Stimulated activated CD4-positive, alpha-beta T cell treated with anti-CD3 and anti-CD28 coated beads, Interleukin-2, amount 100 ng/mL, for 48 hours (primary cell): ENCODE measurements at places on chromosomes 3 and 15.

DNA sequence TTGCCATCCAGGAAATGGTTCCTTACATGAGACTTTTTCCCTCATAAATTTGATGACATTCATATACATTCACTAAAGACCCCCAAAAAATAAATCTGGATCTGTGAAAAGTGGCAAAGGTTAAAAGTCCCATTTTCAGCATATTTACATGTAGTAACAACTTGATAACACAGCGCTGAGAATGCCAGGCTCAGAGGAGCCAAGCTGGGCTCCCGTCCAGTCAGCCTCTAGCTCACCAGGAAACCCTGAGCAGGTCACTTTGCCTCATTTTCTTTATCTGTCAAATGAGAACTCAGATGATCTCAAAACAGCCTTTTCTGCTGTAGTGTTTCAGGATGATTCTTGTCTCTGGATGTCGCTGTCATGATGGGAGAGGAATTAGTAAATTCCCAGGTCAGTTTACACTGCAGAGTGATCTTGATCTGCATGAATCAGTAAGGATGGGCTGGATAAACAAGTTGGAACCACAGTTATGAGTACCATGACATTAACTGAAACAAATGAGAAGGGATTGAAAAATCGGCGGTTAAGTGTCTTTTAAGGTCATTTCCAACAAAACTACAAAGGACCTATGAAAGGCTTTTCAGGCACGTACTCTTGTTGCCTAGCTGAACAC, 82.8 kb downstream of the PPARG start:
- no peak for DNase-seq

DNA sequence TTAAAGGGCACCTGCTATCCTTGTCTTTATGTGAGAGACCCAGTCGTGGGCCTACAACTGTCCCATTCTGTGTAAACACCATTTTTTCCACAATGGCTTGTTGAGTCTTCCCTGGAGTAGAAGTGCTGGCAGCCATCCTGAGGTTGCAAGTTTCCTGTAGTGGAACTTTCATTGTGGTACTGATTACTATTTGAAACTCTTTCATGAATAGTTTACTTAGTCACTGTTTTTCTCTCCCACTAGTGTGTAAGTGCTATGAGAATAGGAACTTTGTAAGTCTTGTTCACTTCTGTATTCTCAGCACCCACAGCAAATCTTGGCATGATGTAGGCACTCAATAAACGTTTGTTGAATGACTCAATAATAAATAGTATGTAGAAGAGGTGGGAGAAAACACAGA, 48.6 kb downstream of the RARB start:
- no peak for DNase-seq

DNA sequence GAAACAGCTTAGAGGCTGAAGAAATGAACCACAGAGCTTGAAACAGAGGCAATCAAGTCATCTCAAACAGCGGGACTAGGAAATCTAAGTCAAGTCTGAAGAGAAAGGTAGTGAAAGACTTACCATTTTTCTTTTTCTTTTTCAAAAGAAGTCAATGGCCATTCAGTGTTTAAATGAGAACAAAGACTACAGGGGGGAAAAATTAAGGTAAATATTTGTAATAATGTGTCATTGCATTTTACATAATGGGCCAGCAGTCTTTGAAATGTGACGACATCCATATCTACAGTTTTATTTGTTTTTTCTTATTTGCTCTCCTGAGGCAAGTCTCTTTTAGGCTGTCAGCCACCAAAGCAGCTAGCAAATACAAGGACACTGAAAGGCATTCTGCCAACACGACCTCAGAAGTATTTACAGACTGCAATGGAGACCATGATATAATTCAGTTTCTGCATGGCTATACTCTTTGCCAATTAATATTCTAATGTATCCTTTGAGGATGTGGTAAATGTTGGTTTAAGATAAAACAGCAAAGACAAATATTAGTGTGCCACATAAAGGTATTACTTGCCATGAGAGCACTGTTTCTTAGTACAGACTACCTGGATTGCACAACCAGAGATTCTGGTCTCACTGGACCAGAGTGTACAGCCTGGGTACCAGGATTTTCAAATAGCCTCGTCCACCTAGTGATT, 307.0 kb upstream of the THBS1 start:
- no peak for DNase-seq

DNA sequence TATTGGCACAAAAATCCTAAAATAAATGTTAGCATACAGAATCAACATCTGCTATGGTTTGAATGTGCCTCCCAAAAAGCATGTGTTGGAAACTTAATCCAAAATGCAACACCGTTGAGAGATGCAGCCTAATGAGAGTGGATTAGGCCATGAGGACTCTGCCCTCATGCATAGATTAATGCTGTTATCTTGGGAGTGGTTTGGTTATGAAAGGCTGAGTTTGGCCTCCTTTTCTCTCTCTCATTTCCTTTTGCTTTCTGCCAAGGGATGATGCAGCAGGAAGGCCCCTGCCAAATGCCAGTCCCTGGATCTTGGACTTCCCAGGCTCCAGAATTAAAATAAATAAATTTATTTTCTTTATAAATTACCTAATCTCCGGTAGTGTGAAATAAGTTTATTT, 49.4 kb downstream of the SYNM start:
- no peak for DNase-seq

GRCh38 chr3:133924041-133924440, 28.4 kb upstream of the RAB6B start:
- no peak for DNase-seq

GRCh38 chr3:156978481-156978961, 152.4 kb downstream of the LEKR1 start:
- DNase-seq = no peak

- no peak for DNase-seq
These were observed 74.8 kb upstream of the PRR23C start for GRCh38 chr3:139119331-139120025.

- no peak for DNase-seq
These were observed 29.7 kb downstream of the ZBBX start for GRCh38 chr3:167350245-167350862.

DNA sequence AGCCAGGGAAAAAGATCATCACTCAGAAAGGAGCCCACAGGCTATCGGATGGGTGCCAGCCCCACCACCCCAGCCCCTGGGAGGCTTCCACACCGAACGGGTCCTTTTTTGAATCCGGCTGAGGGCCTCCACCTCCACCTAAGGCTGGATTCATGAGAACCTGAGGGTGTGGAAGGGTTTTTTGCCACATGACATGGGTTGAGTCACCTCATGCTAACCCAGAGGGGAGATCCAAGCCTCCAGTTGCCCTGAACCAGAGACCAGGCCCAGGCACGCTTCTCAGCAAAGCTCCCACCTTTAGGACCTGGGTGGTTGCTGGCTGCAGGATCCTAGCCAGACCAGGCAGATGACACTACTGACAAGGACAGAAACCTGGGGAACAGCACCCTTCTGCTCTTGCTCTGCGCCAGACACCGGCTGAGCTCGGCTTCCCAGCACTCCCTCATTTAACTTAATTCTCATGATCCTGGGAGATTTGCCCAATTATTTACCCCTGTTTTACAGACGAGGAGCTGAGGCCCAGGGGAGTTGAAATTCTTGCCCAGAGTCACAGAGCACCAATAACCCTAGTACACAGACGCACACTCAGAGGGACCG, 25.6 kb downstream of the DUSP7 start:
- no peak for DNase-seq

GRCh38 chr3:79467721-79468120, 300.1 kb downstream of the ROBO1 start:
- no peak for DNase-seq

GRCh38 chr15:73965094-73965757, 26.9 kb downstream of the STOML1 start:
- peak; percentile 52 for DNase-seq

DNA sequence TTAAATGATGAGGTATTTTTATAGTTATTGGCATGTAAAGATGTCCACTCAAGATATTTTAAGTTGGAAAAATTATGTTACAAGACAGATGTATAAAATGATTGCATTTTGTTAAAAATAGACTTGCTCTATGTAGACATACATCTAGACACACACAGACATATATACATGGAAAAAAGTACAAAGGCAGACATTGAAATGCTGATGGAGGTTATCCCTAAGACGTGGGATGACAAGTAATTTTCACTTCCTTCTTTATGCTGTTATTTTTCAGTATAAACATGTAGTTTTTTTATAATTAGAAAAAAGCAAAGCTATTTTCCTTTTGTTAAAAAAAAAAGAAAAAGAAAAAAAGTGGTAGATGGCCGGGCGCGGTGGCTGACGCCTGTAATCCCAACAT, 7.2 kb downstream of the HOMER2 start:
- DNase-seq = no peak

DNA sequence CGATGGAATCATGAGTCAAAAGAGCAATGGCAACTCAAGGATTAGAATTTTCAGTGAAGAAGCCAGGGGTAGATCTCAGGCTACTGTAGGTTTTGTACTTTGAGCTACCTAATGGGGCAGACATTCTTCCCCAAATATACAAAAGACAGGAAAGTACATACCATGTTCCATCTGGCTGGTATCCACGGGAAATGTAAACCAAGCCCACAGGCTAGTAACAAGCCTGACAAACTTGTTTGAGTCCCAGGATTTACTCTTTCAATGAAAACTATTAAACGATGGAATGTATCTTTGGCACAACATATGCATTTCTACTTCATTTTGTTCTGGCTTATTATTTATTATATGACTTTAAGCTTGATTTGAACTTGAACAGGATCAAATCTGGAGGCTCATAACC, 44.2 kb upstream of the GOLIM4 start:
- no peak for DNase-seq

DNA sequence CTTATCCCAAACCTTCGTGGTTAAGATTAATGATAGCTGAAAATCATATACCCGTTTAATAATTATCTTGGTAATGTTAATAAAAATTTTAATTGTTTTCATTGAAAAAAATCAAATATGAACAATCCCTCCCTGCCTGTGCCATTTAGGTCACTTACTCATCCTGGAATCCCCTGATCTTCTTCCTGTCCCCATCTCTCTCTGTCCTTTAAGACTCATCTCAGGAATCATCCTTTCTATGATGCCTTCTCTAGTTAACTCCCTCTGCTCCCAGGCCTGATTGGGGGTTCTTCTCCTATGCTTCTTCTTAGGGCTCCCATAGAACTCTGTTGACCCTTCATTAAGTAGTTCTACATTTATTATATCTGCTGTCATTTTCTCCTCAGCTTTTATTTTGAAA, 91.6 kb downstream of the MBNL1 start:
- no peak for DNase-seq

DNA sequence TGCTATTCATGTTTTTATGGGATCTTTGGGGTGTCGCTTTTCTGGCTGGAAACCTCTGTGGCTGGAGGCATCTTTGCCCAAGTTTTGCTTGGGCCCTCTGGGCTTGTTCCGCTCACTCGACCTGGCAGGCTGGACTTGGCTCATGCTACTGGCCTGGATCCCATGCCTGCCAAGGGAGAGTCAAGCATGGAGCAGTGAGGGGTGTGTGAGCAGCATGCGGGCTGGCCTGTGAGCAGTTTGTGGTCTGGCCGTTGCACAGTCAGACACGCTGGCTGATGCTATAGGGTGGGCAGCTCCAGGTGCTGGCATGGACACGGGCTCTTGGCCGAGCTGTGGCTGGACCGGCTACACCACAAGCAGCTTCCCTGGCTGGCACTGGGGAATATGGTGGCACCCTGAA, 491.1 kb downstream of the AGBL1 start:
- DNase-seq = no peak

GRCh38 chr15:93478947-93479346, 389.9 kb upstream of the RGMA start:
- DNase-seq = no peak

GRCh38 chr3:64088408-64089205, 65.3 kb upstream of the PSMD6 start:
- no peak for DNase-seq

DNA sequence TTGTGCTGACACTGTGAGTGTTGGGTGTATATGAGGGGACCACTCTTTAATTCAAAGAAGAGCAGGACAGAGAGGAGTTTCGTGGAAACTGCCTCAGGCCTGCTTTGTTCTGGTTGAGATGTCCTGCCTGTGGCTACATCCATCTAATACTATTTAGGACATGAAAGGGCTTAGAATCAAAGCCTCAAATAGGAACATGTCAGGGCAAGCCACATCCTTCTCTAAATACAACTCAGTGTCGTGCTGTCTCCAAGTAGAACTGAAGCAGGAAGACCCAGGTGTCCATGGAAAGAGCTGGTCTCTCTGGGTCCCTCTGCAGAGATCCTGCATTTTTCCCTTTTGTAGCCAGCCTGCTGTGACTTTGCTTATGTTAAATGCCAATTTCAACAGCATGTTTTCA, 156.2 kb upstream of the UMPS start:
- DNase-seq = no peak

DNA sequence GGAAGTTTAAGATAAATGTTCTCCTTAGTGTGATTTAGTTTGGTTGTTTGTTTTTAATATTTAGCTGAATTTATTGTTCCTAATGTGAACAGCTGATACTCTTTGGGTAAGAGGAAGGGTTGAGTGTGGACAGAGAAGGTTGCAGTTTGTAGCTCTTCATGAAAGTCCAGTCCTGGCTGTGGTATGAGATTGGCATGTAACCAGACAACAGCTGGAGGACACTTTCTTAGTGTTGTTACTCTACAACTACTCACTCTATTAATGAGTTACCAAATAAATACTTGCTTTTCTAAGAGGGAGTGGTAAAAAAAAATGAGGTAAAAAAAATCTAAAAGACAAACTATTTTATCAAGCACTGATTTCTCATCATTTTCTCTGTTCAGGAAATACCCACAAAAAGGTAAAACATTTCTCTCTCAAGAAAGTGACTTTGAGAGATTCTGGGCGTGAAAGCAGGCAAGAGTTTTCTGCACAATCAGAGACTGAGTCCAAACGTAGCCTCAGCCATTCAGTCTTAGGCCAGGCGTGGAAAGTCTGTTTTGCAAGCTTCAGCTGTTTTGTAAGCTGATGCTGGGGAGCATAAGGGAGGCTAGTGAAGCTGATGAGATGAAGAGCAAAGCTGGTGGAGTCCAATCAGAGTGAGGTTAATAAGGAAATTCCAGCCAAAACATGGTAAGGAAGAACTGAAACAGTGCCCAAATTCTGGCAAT, 138.5 kb upstream of the ARPP21 start:
- no peak for DNase-seq

GRCh38 chr3:8606701-8607231, 37.8 kb downstream of the SSUH2 start:
- no peak for DNase-seq

DNA sequence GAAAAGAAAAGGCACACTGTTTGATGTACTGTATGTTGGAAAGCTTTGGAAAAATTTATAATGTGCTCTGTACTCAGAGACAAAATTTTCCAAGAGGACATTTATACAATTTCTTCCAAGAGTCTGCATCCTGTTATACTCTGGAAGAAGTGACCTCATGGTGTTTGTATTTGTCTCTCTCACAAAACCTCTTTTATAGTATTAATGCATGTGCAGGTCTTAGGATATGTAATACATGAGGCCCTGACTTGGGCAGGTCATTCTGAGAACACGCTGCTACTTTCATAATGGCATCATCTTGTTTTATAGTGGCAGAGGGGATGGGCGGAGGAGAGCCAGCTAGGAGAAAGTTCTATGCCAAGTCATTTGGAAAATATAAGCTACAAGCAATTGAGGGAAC, 72.0 kb upstream of the P3H2 start:
- no peak for DNase-seq

GRCh38 chr15:53978253-53978906, at the start of gene UNC13C:
TSS of gene UNC13C (plus strand) at chr15:53978441. CDS start at chr15:54012904, 34,463 bp downstream.
- no peak for DNase-seq
